GM03348 (cell line): ENCODE measurements at places on chromosomes 16 and 17.
A peak's percentile ranks its signal among the peaks of the same experiment; 100 is the strongest.

DNA sequence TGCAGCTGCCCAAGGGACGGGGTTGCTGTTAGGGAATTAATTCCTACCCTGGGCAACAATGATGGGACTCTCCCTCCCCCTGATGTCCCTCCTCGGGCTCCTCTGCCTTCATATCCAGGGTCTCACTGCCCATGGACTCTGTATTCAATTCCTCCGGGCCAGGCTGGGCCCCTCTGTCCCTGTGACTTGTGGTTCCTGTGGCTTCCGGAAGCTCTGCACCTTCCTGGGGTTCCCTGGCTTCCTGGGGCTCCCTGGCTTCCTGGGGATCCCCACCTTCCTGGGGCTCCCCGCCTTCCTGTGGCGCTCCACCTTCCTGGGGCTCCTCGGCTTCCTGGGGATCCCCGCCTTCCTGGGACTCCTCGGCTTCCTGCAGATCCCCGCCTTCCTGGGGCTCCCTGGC is 35.2 kb downstream of the SRL start:
- no peak for DNase-seq

- DNase-seq, result no peak
Observed at GRCh38 chr17:80109713-80110446, 8.5 kb downstream of the GAA start.

- DNase-seq, result no peak
Observed at GRCh38 chr17:44922746-44923470, 7.6 kb upstream of the GFAP start.

DNA sequence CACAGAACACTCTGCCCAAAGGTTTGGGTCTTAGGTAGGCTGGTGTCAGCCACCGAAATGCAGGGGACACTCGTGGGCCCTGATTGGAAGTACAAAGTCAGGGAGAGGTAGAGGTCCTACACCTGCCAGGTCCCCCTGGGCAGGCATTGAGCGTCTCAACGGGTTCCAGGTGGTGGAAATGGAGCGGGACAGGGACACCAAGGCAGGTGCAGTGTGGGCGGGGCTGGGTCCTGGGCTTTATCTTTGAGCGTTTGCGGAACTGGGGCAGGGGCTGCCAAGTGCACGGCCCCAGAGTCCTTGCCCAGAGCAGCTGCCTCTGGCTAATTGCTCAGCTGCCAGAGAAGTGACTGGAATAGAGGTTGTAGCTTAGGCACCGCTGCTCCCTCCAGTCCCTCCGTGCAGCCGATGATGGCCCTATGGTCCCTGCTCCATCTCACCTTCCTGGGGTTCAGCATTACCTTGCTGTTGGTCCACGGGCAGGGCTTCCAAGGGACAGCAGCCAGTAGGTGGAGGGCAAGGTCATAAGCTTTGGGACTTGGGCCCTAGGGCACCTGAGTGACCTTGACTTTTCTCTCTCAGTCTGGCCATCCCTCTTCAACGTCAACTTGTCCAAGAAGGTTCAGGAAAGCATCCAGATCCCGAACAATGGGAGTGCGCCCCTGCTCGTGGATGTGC is at the start of gene ZACN:
Gene ZACN (plus strand): TSS at position 323 of the 675 bp plus-strand sequence. CDS start 83 bp downstream, at position 406.
- DNase-seq, result no peak

DNA sequence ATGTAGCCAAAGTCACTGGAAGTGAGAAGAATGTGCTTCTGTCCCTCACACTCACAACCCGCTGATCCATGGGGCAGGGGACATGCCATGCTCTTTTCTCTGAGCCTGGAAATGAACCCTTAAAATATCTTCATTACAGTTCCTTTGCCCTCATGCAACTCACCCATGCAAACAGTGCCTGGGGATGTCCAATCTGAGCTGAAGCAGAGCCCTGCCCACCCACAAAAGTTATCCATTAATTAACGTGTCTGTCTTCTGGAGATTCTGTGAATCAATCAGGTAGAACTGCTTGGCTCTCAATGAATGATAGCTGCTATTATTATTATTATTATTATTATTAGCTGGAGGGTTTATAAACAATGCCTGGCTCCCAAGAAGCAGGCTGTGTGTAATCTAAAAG is 133.7 kb downstream of the USP31 start:
- no peak for DNase-seq

GRCh38 chr16:24972608-24973220 is 42.5 kb downstream of the ARHGAP17 start:
- DNase-seq, result no peak

GRCh38 chr16:30741461-30741914 is 6.7 kb upstream of the PHKG2 start:
- peak; percentile 78 for DNase-seq

DNA sequence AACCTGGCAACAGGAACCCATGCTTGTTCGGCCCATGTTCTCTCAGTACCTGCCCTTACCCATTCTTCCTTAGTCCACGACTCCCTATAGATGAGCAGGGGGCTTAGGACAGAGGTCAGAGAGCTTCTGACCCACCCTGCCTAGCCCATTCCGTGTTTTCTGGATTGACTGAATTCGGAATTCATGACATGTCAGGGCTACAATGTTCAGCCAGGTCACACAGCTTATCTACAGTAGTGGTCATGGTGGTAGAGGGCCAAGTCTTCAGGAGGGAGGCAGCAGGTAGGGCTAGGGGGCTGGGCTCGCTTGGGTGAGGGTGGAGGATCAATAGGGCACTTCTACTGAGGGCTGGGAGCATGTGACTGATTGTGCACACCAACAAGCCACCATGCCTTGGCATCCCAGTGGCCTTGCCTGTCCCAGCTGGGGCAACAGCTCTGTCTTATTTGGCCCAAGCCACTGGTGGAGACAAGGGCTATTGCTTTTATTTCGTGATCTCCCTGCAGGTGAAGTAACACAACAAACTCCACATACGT is 3.1 kb downstream of the HEXIM2 start:
- DNase-seq, result no peak

GRCh38 chr17:811051-811784 is 29.1 kb downstream of the MRM3 start:
- DNase-seq, result no peak

DNA sequence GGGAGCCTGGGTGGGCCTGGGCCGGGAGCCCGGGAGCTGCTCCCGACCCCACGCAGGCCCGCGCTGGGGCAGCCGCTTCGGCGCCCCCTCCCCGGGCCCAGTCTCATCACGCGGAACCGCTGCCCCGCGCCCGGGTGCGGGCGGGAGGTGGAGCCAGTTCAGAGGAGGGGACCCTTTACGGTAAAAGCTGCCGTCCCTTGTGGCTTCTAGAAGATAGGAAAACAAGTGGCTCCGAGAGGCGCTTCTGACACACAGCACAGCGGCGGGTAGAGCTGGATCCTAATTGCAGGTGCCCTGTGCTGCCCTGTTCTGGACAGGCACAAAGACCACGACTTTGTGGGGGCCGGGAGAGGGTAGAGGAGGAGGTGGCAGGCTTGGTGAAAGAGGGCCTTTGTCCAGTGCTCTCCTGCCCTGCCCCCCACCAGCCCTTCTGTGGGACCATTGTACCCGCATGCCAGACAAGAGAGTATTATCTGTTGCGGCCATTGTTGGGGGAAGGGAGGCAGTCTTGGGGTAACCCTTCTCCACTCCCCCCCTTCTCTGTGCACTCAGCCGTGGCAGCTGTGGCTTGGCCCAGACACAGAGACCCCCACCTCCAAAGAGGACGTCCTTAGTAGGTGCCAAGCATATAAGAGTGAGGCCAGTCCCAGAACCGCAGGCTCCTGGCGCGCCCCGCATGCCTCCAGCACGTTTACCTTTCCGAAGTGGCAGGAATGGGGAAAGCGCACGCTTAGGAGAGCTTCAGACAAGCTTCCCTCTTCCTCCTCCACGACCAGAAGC is 736 bp downstream of the CNP start:
- peak; percentile 30 for DNase-seq

- DNase-seq, result peak; percentile 33
Observed at GRCh38 chr17:76793775-76794174, 55.9 kb downstream of the MFSD11 start.

- no peak for DNase-seq
Observed at GRCh38 chr17:58969612-58970011, 137.1 kb downstream of the TRIM37 start.

GRCh38 chr16:41439-42068 is 11.9 kb downstream of the POLR3K start:
- no peak for DNase-seq

GRCh38 chr17:40857535-40857934 is 9.5 kb downstream of the KRT12 start:
- peak; percentile 54 for DNase-seq

DNA sequence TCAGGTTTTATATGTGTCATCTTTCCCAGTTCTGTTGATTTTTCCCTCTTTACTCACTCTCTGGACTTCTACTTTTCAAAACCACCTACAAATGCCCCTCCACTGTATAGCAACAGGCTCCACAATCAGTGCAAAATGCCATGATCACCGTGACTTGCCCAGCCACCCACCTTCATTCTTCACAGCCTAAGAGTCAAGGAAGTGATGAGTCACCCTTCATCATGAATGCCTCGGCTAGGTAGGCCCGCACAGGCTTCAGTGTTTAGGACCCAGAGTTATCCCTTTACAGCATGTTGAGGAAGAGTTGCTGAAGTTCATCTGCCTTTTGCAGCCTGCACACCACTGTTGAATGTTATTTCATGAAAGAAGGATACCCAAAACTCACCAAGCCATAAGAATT is 158.6 kb downstream of the PMP22 start:
- DNase-seq, result peak; percentile 50

GRCh38 chr17:76826330-76827068 is 41.7 kb upstream of the MGAT5B start:
- no peak for DNase-seq

GRCh38 chr16:55469821-55470532 is 9.0 kb upstream of the MMP2 start:
- DNase-seq, result no peak

- peak; percentile 95 for DNase-seq
Observed at GRCh38 chr16:88063211-88063773, 112.1 kb downstream of the BANP start.

DNA sequence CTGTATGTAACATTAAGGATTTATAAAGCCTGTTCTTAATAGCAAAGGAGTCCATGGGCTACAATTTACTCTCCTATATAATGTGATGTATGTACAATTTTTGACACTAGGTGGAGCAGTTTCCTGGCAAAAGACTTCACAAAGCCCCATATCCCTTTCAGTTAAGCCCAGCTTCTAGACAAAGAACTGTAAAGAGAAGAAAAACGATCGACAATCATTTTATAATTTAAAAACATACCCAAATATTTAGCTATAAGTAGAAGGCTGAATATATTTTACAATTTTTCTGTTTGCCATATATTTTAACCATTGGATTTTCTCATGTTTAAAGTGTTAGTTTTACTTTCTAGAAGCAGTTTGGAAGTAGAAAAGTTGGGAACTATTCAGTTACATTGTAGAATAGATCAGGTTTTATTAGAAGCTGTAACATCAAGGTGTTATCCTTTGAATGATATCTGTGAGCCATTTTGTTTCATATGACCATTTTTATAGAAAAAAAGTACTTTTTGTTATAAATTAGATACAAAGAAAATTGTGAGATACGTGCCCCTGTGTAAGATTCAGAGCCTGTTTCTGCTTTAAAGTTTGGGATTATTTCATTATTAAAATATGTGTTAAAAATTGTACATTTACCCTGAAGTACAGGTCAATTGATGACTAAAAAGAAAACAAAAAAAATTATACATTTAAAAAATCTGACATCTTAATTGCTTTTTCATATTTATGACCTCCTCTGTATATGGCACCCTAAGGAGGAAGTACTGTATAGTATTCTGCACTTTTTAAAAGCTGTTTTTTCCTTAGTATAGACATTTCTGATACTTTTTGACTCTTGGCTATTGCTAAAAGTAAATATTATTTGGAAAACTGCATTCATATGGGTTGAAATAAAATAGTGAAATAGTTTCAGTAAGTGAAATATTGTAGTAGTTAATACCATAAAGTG is 46.3 kb downstream of the VMP1 start:
- peak; percentile 78 for DNase-seq

GRCh38 chr17:2082003-2082781 is 27.3 kb downstream of the HIC1 start:
- DNase-seq, result peak; percentile 49

DNA sequence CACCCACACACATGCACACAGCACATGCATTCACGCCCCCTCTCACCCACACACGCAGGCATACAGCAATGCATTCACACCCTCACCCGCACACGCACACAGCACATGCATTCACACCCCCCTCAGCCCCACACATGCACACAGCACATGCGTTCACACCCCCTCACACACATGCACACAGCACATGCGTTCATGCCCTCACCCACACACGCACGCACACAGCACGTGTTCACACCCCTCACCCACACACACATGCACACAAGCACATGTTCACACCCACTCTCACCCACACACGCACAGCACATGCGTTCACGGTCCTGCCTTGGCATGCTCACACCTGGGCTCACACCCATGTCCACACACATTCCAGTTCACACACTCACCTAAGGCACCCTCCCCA is 64.2 kb downstream of the ENGASE start:
- DNase-seq, result no peak

- no peak for DNase-seq
Observed at GRCh38 chr16:86584726-86585721, 6.7 kb downstream of the FOXL1 start.

- DNase-seq, result no peak
Observed at GRCh38 chr16:28554634-28555423, 1.1 kb downstream of the SGF29 start.

DNA sequence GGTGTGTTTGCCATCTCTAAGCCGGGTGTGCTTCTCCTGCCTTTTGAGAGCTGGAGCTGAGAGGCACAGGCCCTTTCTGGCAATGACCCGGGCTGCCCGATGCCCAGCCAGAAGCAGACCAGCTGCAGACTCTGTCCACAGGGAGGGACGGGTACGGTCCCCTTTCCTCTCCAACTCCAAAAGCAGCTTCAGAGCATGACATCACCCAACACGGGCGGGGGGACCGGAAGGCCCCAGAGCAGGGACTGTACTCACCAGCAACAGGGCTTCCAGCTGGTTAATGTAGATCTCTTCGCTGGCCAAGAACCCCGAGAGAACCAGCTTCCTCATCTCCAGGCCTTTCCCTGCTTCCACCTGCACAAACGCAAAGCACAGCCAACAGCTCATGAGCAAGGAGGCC is 79.4 kb downstream of the ABR start:
- no peak for DNase-seq

GRCh38 chr16:88497561-88498462 is 44.7 kb downstream of the ZFPM1 start:
- DNase-seq, result no peak

DNA sequence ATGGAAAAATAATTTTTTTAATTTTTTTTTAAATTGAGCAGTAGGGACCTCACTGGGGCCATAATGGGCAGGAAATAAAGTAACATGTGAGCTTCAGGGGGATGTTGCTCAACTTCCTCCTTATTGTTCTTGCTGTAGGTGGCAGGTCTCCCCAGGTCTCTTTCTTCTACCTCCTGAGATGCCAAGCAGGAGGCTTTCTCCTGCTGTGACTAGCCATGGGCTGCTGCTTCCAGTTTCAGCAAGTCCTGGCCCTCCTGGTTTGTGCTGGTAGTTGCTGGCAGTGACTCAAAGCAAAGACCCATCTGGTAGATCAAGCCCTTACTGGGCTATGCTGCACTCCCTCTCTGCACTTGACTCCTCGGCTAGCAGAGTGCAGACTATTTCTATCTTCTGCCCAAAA is 2.3 kb downstream of the DPEP2NB start:
- no peak for DNase-seq
